BJ (cell line): ENCODE measurements at places on chromosomes 16 and 17.

DNA sequence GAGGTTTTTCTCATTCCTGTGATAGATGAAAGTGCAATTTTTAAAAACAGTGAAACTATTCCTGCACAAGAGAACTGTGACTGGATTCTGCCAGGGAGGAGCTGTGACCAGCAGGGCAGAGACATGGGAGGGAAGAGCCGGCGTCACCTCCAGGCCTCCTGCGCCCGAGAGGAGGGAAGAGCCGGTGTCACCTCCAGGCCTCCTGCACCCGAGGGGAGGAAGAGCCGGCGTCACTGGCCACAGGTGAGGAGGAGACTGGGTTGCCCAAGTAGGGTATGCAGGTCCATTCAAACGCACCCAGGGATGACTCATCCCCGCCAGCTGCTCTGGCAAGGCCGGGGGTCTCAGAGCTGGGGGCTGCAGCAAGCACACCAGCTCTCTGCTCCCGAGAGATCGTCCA is 56.7 kb downstream of the METRNL start:
- no peak for DNase-seq

DNA sequence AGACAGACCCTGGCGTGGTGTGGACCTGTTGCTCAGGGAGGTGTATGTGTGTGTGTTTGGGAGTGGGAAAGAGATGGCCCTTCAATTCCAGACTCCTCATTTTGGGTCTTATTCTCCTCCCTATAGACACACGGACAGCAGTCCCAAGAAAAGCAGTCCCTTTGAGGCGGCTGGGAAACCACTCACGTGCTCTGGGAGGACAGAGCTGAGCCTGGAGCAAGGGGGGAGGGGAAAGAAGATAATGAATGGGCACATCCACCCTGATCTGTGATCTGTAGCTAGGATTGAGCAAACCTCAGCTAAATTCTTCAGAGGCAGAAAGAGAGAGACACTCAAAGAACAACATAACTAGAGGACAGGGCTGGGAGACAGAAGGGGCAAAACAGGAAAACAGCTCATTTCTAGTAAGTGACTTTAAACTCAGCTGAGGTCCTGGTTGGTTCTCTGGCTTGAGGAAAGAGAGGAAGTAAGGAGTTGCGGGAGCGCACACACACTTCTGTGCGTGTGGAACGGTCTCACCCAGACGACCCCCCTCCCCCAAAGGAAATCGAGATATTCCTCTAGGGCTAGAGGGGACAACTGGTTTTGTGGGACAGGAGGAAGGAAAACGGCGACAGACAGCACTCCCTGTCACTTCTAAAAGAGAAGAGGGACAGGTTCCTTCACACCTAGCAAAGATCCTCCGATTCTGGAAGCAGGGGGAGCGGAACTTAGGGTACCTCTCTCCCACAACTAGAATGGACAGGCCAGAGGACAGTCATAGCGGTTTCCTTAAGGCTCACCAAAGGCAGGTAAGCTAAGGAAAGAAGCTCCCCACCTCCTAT is 658 bp downstream of the RAB5C start:
- DNase-seq = no peak

DNA sequence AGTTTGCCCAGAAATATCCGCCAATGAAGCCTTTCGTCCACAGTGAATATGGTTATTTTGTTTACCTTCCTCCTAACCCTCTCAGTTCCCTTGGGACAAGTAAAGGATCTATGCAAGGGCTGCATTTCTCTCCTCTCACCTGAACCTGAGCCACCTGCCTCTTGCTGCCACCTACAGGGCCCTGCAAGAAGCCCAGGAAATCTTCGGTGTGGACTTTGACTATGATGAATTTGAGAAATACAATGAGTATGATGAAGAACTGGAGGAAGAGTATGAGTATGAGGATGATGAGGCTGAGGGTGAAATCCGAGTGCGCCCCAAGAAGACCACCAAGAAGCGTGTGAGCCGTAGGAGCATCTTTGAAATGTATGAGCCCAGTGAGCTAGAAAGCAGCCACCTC is 14.0 kb downstream of the SUPT6H start:
- DNase-seq = no peak

GRCh38 chr17:77274096-77274845 is 133.5 kb downstream of the SEC14L1 start:
- no peak for DNase-seq

GRCh38 chr16:84851192-84852127 is 31.7 kb downstream of the CRISPLD2 start:
- peak; percentile 88 for DNase-seq

DNA sequence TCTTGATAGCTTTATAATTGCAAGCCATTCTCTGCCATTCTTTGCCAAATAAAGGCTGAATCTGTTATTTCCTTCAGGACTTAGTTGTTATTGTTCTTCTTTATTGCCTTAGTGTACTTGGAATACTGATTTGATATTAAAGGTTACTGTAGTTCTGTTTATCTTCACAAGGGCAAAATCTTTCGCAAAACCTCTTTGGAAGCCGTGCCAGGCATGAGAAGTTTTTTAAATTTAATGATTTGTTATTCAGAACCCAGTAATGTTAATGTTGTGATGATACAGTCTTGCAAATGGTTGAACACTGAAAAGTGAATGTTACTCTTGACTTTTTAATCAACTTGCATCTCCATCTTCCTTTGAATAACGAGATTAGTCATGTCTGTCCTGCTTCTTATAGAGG is 1225.2 kb upstream of the GOT2 start:
- no peak for DNase-seq

- DNase-seq = no peak
Measured at GRCh38 chr17:58503866-58504265, 10.6 kb downstream of the MTMR4 start.

DNA sequence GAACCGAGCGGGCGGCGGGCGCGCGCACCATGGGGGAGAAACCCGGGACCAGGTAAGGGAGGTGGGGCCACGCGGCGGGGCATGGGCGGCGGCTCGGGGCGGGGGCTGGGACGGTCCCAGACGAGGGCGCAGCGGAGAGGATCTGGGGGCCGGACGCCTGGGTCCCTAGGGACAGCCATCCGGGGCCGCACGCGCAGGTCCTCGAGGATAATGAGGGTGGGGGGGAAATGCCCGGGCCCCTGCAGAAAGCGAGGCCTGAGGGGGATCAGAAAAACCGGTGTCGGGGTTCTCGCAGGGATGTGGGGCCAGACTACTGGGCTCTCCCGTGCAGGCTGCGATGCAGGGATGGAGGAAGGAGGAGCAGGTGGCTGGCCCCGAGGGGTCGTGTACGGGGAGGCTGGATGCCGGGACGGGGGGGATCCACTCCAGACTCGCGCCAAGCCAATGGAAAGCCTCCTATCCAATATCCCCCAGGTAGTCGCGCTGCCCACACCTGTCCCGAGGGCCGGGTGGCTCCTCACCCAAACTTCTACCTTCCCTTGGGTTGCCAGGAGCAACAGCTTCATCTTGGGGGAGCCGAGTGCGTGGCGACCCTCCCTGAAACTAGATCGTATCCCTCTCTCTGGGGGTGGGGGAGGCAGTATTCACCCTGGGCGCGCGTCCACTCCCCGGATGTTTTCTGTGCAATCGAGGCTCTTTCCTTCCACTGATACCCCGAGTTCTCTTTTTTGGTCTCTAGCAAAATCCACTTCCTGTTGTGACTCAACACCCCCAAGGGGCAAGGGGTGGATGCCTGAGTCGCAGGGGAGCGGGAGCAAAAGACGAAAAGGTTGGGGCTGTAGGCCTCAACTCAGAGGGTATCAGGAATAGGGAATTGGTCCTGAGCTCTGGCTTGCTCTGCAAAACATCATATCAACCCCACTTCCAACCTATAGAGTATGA is 532 bp downstream of the ARRB2 start:
- DNase-seq = no peak

GRCh38 chr16:13270602-13271001 is 369.2 kb downstream of the SHISA9 start:
- DNase-seq = no peak

DNA sequence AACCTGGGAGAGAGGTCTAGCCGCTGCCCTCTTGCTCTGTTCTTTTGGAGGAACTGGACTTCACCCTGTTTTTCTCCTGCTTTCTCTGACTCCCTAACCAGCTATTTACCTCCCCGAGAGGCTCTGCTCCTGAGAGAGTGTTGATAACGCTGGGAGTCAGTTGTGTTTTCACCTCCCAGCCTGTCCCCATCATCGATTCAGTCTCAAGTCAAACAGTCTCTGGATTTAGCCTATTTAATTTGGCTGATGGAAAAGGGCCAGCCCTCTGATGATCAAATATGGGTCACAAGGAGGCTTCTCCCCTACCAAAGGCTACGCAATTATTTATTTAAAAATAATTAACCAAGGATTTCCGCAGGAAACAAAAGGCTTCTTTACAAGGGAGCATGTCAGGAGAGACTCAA is 31.8 kb downstream of the HNF1B start:
- no peak for DNase-seq

DNA sequence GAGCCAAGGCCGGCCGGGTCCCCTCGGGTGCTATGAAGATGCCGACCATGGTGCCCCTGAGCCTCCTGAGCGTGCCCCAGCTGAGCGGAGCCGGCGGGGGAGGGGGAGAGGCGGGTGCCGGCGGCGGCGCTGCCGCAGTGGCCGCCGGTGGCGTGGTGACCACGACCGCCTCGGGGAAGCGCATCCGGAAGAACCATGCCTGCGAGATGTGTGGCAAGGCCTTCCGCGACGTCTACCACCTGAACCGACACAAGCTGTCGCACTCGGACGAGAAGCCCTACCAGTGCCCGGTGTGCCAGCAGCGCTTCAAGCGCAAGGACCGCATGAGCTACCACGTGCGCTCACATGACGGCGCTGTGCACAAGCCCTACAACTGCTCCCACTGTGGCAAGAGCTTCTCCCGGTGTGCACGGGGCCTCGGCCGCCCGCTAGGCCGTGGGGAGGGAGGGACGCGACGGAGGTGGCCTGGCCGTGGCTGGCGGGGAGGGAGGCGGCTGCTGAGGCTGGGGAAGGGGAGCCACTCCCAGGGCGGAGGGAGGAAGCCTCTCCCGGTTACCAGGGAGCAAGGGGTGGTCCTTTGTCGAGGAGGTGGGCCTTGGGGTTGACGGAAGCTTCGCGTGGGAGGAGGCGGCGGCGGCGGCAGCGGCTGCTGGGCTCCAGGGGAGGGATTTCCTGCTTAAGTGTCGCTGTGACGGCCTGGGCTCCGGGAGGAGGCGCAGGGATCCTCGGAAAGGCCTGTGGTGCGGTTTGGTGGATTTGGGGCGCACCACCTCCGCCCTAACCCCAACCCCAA is 1.3 kb downstream of the MAZ start:
- DNase-seq = peak; percentile 65

- no peak for DNase-seq
Measured at GRCh38 chr16:15961060-15961511, 11.7 kb downstream of the ABCC1 start.

- DNase-seq = no peak
Measured at GRCh38 chr17:79095345-79096055, 20.9 kb downstream of the ENGASE start.

DNA sequence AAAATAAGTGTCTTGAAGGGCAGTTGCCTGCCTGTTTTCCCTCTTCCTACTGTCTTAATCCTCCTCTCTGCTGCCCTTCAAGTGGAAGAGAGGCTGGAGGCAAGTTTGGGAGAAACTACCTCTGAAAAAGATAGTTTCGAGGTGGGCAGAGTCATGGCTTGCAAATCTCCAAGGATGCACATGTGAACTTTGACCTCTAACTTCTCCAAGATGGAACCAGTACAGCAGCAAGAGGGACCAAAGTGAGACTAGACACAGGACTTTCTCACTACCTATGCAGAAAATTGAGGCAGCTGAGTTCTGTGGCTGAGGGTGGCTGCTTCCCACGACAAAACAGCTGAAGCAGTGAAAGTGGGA is 887 bp upstream of the KCNH4 start:
- no peak for DNase-seq

- no peak for DNase-seq
Measured at GRCh38 chr16:68357923-68358322, 47.1 kb downstream of the PRMT7 start.

GRCh38 chr16:23826528-23827045 is 9.2 kb upstream of the PRKCB start:
- DNase-seq = no peak

- DNase-seq = peak; percentile 75
Measured at GRCh38 chr16:70746708-70747424, 54.1 kb downstream of the VAC14 start.

DNA sequence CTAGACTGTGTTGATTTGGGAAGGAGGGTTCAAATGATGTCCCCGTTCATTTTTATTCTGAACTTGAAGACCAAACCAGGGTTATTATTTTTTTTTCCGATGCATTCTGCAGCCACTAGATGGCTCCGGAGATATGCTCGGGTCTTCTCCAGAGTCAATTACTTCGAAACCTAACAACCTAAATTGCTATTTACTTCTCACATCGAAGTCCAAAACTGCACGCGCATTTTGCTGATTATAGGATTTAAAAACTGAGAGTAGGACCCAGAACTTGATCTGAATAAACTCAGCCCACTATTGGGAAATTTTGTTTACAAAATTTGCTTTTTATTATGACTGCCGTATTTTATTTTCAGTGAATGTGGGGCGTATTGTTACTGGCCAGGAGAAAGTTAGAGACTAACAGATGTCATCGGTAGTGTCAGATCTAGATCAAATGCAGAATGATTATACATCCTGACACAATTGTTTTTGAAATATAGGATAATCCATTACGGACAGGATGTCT is 263.8 kb downstream of the HS3ST3A1 start:
- no peak for DNase-seq

DNA sequence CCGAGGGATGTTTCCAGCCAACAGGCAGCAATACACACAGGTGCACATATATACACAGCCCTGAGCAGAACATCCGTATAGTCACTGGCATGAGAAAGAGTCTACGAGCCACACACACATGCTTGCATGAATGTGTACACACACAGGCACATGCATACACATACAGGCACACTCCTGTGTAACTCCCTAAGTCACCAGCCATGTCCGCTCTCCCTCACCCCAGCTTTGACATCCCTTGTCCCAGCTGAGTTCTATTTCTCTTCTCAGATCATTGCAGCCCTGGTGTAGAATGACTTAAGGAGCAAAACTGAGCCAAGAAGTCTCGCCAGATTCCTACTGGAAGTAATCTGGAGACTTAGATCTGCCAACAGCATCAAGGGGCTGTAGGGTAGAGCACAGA is 13.1 kb downstream of the CDRT4 start:
- DNase-seq = no peak

GRCh38 chr17:62892870-62893338 is 73.1 kb upstream of the TANC2 start:
- peak; percentile 33 for DNase-seq

GRCh38 chr17:71363661-71364060 is 757.2 kb upstream of the SOX9 start:
- DNase-seq = no peak

DNA sequence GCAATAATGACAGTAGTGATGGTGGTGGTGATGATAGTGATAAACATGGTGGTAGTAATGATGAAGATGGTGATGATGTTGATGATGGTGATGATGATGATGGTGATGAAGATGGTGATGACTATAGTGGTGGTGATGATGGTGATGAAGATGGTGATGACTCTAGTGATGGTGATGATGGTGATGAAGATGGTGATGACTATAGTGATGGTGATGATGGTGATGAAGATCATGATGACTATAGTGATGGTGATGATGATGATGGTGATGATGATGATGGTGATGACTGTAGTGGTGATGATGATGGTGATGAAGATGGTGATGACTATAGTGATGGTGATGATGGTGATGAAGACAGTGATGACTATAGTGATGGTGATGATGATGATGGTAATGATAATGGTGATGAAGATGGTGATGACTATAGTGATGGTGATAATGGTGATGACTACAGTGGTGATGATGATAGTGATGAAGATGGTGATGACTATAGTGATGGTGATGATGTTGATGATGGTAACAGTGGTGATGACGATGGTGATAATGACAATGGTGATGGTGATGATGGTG is 35.6 kb downstream of the DYNLRB2 start:
- DNase-seq = no peak
